ENCODE measurements at places on chromosomes 4 and X.

GRCh38 chrX:108699368-108699767, 37.0 kb downstream of the IRS4 start:
- DNase-seq: no peak

DNA sequence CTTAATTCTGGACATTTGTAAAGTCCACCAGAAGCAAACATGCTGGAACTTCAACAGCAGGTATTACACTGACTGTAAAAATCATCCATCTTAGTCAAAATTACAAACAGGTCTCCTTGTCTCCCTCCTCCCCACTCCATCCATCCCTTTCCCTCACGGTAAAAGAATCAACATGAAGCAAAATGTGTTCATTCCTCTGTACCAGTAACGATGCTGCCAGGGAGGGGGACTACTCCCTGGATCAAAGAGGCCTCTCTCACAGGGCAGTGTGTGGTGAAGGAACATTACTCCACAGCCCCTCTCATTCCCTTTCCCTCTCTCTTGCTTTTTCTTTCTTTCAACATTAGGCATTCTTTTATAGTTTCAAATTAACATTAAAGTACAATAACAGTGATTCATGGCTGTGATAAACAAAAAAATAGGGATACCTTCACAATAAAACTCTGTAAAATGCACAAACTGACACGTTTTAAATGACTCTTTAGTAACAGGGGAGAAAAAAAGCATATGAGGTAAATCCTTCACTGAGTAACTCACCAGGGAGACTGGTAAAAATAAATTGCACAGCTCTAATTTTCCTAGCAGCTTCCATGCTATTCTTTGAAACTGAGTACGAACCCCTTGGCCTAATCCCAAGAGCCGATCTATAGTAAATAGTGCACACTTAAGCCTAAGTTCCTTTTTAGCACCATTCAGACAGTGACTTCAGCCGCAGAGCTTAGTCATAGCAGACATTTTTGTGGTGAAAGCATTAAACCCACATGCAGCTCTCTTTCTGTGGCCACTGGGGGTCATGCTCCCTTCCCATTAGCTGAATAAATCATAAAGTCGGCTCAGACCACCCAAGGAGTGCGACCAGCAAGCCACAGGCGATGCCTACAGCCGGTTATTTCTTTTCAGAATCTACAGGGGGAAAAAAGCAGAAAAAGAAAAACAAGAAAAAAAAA, 215.6 kb upstream of the GYPA start:
- DNase-seq: no peak

- no peak for DNase-seq
Observed at GRCh38 chr4:135244696-135245095, 1043.1 kb upstream of the PABPC4L start.

- DNase-seq: no peak
Observed at GRCh38 chr4:176433983-176434382, 114.2 kb downstream of the SPCS3 start.

DNA sequence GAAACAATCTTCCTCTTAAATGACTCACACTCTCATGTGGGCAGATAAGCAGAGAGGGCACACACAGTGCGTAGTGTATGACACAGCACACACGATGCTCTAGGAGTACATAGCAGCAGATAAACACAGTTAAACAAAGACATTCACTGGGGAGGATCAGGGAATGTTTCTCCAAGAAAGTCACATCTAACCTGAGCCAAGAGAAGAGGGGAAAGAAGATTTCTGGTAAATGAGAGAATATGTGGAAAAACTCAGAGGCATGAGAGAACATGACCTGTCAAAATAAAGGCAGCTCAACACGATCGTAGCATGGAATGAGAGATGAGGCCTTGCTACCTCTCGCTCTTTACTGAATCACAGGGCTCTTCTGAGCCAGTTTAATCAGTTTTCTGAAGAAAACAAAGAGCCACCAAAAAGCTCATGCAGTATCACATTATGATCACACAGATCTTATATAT, 251.0 kb downstream of the ANK2 start:
- DNase-seq: no peak

DNA sequence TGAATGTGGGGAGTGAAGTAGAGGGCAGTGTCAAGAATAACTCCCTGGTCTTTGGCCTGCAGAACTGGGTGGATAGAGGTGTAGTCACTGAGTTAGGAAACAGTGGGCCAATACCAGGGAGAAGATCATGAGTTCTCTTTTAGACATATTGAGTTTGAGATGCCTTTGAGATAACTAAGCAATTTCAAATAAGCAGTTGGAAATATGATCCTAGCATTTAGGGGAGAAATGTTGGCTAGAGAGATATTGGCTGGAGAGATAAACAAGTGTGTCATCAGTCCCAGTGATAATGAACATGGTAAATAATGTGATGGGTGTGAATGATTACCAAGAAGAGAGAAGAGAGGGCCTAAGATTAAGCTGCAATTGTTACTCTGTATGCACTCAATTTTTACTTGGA, 95.3 kb upstream of the HPRT1 start:
- no peak for DNase-seq
